Glutamatergic neuron (in vitro differentiated cells): ENCODE measurements at places on chromosomes 3 and 15. TPM values are rescaled to one million over a fixed set of nuclear protein-coding genes. Genes with fewer than 3 reads are reported as not detected.

SCG5 gene
- total RNA-seq = 46.0 TPM

ARNT2 gene
- 35.7 TPM for total RNA-seq

SEMA3F gene
- total RNA-seq = 41.2 TPM

IVD gene
- 44.3 TPM for total RNA-seq

AMT gene
- 12.4 TPM for total RNA-seq

FAM81A gene
- total RNA-seq = not detected

CALML4 gene
- total RNA-seq = 4.1 TPM

MINAR1 gene
- total RNA-seq = 8.5 TPM

LRRC34 gene
- 3.6 TPM for total RNA-seq

LXN gene
- total RNA-seq = 1.2 TPM

RAB11A gene
- 197 TPM for total RNA-seq

SCAANT1 gene
- total RNA-seq = not detected

COL6A5 gene
- total RNA-seq = not detected

MME gene
- 6.6 TPM for total RNA-seq

PEX5L gene
- total RNA-seq = 41.0 TPM

CACNA1D gene
- 5.0 TPM for total RNA-seq

SHC4 gene
- total RNA-seq = 4.4 TPM

VWA5B2 gene
- 56.5 TPM for total RNA-seq

CCR3 gene
- total RNA-seq = not detected

SLC22A13 gene
- total RNA-seq = 1.5 TPM

TTLL3 gene
- 45.7 TPM for total RNA-seq

LOXL1 gene
- total RNA-seq = 163 TPM

RFX7 gene
- 34.1 TPM for total RNA-seq

CD86 gene
- total RNA-seq = not detected

CYP1A2 gene
- total RNA-seq = not detected

PP2D1 gene
- not detected for total RNA-seq

CAPN3 gene
- 1.8 TPM for total RNA-seq

CAND2 gene
- 8.8 TPM for total RNA-seq
